NCI-H1417 (cell line): ENCODE measurements at places on chromosomes 16 and 17.

DNA sequence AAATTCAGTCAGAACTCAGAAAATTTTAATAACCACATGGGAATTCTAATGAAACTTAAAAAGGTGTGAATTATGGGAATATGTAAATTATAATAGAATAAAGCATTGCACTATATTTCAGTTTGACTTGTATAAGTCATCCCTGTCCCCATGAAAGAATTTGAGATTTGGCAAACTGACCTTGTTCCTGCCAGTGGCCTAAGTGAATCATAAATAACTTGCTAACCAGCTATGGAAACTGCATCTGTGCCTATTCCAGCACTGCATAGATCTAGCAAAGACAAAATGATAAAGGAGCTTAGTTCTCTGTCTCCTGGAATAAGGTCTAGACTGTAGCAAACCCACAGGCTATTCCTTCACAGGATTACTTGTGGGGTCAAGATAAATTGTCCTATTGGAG is 106.8 kb upstream of the NOG start:
- DNase-seq = no peak

DNA sequence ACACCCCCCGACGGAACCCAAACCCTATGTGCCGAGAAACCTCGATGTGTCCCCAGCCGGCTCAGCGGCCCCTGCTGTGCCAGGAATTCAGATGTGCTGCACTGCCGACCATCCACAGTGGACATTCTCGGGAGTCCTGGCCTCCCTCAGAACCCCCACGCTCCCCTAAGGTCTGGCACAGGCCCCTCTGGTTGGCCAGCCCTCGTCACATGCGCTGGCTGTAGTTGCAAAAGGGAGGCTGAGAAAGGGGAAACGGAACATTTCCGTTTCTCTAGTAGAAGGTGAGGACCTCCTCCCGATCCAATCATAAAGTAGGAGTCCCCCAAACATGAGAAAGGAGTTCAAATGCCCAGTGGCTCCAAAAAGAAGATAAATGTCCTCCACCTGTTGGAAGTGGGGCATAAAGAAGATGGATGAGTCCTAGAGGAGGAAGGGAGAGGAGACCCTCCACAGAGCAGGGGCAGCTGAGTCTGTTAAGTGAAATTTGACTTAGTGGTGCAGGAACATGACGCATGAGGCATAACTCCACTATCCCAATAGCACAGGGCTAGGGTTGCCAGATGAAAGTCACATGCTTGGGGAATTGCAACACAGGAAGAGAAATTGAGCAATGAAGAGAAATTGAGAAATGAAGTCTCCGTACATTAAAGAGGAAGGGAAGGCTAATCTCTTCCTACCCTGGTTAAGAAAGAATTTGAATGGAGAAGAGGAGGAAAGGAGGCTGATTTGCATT is 49.3 kb upstream of the WSB1 start:
- no peak for DNase-seq

GRCh38 chr17:34826332-34826731 is 134.9 kb downstream of the CCT6B start:
- DNase-seq = no peak

DNA sequence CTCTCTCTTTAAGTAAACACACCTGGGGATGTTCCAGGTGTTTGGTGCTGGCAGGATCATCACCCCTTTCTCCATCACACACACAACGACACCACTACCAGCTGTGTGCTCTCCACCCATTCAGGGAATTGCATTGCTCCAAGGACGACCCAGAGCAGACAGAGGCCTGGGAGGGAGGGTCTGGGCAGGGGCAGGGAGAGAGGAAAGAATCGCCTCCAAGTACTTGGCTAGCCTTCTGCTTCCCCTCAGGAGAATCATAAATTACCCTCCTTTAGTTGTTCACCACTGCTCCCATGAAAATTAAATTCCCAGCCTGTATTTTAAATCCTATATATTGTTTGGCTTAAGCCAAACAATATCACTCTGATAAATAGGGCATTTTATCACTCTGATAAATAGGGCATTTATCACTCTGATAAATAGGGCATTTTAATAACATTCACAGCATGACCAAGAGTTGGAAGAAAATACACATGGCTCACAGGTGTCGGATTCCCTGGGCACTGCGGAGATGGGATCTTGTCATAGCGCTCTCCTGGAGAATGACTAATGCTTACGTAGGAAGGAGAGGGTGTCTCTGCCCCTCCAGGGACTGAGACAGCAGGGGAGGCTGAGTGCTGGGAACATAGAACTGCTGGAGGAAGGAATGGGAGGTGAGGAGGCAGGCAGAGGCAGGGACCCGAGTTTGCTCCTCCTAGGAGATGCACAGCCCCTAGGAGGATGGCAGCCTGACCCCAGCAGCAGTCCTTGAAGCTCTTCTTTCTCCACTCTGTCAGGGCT is 673.6 kb downstream of the HS3ST4 start:
- no peak for DNase-seq

DNA sequence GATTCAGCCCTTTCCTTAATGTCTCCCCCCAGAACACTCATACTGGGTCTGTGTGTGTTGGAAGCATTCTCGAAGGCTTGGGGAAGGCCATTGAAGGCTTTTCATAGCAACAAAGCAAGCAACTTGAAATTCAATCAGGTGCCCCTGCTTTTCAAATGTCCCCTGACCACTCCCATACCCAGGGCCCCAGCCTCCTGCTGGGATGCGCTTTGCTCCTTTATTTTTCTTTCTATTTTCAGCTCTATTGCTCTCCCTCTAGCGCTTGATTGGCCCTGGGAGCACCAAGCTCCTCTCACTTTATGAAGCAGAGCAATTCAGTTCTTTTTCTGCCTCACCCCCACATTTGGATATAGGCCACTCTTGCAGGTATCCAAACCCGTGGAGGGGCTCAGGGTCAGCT is 92.0 kb downstream of the WSCD1 start:
- DNase-seq = peak; percentile 2
